Occipital lobe (tissue), 3 donors: ENCODE measurements at places on chromosomes 13 and 19.

DNA sequence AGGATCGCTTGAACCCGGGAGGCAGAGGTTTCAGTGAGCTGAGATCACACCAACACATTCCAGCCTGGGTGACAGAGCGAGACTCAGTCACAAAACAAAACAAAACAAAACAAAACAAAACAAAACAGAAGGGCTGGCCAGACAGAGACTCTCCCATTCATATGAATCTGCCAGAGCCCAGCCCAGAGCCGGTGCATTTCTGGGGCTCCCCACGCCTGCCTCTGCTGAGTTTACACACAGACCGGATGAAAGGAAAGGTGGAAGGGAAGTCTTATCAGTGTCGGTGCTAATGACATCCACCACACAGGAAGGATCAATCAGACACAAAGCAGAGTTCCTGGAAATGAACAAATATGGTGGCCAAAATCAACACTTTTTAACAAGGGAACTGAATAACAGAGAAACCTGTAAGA lies 6.8 kb downstream of the TRAPPC6A start:
- no peak for DNase-seq

DNA sequence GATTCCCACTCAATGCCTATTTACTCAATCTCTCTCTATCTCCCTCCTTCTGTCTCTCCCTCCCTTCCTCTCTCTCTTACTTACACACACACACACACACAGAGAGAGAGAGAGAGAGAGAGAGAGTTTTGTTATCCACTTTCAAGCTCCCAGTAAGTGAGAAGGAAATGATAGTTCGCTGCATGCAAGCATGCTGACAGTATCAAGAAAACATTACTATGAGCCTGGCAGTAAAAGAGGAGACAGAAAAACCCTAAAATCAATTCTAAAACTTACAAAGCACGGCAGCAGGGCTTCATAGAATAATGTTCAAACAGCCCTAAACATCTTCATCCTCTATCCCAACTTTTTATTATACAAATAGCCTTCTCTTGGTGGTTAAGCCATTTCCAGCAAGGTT lies 171.9 kb downstream of the FOXO1 start:
- no peak for DNase-seq

DNA sequence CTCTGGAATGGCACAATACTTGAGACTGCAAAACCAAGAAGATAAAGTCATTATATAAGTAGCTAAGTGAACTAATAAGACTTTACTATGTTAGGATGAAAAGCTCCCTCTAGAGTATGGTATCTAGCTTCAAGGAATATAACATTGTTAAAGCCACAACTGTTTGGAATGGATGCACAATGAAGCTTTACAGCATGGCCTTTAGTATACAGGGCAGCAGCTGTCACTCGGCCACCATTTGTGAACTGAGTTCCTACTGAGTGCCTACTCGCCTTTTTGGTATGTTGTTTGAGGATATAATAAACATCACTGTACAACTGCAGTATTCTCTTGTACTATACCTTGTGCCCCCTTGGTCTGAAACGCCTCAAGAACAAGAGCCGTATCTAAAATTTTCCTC lies 6.8 kb downstream of the ALG5 start:
- DNase-seq = no peak

- DNase-seq = no peak
Observed at GRCh38 chr19:17105556-17105955, 30.0 kb downstream of the MYO9B start.

DNA sequence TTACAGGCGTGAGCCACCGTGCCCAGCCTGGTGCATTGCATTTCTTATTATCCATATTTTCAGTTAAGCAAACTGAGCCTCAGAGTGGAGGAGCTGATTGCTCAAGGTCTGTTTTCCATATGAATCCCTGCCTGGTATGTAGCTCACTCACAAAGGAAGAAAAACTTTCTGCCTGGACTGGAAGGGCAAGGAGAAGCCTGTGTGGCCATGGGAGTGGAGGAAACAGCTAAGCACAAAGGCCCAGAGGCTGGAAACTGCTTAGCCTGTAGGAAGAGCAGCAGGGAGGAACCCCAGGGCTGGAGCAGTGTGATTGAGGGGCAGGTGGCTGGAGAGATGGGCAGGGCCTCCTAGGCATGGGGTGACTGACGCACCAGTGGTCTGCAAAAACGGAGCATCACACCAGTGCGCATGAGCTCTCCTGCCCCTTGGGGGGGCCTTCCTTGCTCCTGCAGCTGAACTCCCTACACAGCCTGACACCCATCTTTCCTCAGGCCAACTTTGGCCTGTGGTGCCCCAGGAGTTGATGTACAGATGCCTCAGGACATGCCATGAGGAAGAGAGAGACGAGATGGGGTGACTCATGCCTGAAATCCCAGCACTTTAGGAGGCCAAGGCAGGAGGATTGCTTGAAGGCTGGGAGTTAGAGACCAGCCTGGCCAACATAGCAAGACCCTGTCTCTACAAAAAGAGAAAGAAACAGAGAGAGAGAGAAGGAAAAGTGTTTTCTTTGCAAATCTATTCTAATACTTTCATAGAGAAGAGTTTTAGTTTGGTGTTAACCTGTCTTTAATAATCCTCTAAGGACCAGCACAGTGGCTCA lies 2.8 kb upstream of the HNRNPM start:
- no peak for DNase-seq

DNA sequence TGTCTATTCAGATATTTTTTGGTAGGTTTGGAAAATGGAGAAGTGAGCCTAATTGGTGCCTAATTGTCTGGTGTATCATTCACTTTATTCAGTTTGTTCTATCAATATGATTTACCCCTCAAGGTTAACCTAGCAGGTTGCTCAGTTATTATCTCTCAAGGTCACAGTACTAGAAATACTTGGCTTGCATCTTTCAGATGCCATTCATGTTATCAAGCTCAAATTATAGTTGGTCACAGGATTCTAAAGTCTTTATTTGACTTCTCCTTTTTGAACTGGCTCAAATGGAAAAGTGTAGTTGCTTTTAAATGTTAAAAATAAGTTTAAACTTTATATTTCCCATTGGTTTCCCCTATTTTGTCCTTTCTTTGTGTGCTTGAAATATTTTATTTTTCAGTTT lies 2.6 kb downstream of the KCNRG start:
- DNase-seq = no peak

DNA sequence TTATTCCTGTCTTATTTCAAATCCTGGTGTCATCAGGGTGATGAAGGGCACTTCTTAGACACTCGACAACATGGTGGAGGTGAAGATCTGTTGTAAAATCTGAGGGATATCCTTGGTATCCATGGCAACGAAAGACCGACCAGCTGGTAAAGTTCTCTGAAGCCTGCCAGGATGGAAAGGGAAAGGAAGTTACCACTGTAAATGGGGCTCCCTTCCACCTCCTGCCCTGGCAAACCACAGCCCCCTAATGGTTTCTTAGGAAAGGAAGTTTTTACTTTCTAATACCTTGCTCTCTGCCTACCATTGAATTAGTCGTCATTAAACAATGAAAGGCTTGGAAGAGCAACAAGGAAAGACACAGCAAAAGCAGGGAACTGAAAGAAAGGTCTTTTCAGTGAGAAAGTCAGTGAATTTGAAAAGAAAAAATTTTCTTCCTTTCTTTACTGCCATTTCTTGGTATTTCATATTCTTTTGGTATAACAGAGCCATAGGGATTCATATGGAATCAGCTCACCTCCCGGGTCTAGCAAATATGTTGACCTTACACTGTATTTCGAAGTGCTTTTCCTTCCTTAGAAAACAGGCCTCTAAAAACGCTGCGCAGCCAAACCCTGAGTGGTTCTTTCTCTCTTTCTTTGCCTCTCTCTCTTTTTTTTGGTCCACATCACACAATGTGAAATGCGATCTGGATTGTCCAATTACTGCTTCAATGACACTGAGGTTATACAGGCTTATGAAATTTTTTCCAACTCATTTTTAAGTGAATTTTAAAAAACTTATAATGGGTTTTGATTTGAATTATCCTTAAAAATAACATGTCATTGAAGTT lies 111.0 kb downstream of the RGCC start:
- DNase-seq = no peak

GRCh38 chr13:107271227-107271626 lies 703.3 kb upstream of the ARGLU1 start:
- no peak for DNase-seq

DNA sequence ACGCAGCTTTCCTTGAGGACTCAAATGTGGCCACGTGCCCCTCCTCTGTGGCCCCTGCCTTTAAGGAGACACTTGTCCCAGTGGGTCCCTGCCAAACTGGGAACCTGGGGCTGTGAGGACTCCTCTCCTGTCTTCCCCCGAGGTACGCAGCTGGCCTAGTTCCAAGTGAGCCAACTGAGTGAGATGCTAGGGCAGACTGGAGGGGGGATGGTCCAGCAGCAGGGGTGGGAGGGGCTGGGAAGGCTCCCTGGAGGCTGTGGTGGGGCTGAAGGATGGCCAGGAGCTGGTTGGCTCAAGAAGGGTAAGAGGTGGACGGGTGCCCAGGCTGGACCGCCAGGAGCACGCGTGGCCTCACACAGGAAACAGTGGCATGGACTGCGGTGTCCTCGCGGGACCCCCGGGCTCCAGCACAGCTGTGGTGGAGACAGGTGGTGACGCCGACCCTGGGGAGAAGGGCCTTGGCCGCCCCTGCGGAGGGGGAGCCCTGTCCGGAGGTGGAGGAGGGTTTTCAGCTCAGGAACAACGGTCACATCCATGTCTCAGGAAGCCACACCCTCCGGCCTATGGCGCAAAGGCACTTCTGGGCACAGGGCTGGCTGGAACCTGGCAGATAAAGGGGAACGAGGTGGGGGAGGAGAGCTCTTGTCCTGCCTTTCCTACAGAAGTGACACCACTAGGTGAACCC lies 45.8 kb downstream of the MLLT1 start:
- no peak for DNase-seq

DNA sequence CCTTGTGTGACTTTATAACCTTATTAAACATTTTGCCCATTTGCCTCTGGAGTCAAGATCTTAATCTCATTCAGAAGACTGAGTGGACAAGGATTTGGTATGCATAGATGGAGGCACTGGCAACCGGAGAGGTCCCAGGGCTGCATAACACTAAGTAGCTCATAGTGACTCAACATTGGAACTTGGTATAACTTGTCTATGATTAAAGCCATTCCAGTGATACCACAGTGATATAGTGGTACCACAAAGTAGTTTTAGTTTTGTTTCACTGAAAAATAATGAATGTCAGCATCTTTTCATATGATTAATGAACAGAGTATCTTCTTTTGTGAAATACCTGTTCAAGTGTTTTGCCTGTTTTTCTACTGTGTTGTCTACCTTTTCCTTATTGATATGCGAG lies 26.4 kb downstream of the CDK8 start:
- no peak for DNase-seq

DNA sequence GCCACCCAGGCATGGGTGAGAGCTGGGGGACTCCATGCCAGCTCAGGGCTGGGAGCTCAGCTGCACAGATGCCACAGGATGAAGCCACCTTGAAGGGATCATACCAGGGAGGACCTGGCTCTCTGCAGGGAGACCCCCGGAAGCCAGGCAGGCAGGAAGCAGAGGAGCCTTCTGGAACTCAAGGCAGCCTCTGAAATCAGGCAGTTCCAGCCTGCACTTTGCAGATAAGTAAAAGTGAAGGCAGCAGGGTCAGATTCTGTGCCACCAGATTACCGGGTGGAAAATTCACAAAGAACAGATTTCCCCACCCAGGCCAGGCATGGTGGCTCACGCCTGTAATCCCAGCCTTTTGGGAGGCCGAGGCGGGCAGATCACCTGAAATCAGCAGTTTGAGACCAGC lies 2.5 kb downstream of the TMEM259 start:
- DNase-seq = no peak

GRCh38 chr13:80157261-80157932 lies 183.5 kb downstream of the SPRY2 start:
- no peak for DNase-seq

DNA sequence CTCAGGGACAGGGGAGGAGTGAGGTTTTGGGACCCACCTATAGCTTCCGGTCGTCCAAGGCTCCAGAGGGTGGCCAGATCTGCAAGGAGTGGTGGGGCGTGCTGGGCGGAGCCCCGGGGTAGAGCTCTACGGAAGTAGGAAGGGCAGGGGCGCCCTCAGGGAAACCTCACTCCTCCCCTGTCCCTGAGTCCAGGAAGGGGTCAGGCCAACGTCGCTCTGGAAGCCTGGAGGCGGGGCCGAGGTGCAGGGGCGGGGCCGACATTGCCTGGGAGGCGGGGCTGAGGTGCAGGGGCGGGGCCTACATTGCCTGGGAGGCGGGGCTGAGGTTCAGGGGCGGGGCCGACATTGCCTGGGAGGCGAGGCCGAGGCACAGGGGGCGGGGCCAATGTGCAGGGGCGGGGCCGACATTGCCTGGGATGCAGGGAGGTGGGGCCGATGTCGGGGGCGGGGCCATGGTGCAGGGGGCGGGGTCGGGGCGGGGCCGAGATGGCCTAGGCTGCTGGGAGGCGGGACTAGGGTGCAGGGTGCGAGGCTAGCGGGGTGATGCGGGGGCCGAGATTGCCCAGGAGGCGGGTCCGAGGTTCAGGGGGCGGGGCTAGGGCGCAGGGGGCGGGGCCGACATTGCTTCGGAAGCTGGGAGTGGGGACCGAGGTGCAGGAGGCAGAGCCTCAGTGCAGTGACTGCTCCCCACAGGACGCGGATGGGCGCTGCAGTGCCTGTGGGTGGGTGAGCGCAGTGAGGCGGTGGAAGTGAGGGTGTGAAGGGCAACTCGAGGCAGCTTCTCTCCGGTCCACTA lies 4.9 kb upstream of the PALM start:
- DNase-seq = no peak

- no peak for DNase-seq
Observed at GRCh38 chr19:17248011-17248776, 2.5 kb upstream of the NR2F6 start.

GRCh38 chr19:52785506-52785905 lies 1.1 kb downstream of the ZNF600 start:
- DNase-seq = no peak

- no peak for DNase-seq
Observed at GRCh38 chr19:33467851-33468250, 53.7 kb downstream of the PEPD start.

- DNase-seq = peak; percentile 35
Observed at GRCh38 chr19:9883231-9883758, 48.2 kb downstream of the PIN1 start.

GRCh38 chr13:52808842-52809219 lies 39.6 kb downstream of the PCDH8 start:
- no peak for DNase-seq
